Endothelial cell of umbilical vein (primary cell): ENCODE measurements at places on chromosomes 2 and 18. TPM values are rescaled to one million over a fixed set of nuclear protein-coding genes. Genes with fewer than 3 reads are reported as not detected.

The FHL2 gene
- 491 and 497 TPM in 2 replicates for polyA plus RNA-seq

The FRZB gene
- polyA plus RNA-seq = 0.03 and 0.04 TPM in 2 replicates

The SERPINB3 gene
- polyA plus RNA-seq = not detected in 2 replicates

The TSHZ1 gene
- polyA plus RNA-seq = 3.7 and 4.2 TPM in 2 replicates

The TAF4B gene
- 0.47 and 0.49 TPM in 2 replicates for polyA plus RNA-seq

The ODC1 gene
- polyA plus RNA-seq = 94.8 and 132 TPM in 2 replicates

DNA sequence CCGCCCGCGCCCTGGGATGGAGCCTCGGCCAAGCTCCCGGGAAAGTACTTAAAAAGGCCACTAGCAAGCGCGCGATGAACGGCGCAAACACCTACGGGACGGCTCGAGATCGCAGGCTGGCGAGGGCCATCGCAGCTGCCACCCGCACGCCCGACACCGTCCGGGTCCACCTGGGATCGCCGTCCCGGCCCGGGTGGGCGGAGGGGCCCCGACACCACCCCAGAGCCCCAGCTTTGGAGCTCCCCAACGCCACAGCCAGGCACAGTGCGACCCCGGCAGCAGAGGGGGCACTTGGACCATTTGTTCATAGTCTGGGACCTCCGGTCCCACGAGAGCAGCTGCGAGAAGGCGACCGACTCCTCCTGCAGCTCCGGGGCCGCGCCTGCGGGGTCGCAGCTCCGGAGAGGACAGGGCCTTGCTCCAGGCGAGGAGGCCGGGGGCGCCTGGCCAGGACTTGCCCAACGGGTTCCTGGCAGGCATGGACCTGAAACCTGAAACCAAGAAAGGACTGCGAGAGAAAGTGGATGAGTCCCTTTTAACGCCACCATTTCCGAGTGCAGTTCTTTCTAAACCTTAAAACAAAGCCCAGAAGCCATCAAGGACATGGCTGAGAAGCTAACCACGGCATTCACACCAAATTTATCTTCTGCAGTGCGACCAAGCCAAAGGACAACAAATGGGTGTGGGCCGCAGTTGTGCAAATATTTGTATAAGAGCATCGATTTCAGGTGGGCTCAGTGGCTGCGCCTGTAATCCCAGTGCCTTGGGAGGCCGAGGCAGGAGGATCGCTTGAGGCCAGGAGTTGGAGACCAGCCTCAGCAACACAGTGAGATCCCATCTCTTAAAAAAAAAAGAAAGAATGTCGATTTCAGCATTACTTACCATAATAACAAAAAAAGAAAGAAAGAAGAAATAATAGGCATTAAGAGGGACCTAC, 54.0 kb upstream of the IMP4 start:
- H3K4me1 ChIP-seq = no peaks in the 10 kb centered on the region
- no peaks in the 10 kb centered on the region for H3K27me3 ChIP-seq
- H3K36me3 ChIP-seq = no peaks in the 10 kb centered on the region

DNA sequence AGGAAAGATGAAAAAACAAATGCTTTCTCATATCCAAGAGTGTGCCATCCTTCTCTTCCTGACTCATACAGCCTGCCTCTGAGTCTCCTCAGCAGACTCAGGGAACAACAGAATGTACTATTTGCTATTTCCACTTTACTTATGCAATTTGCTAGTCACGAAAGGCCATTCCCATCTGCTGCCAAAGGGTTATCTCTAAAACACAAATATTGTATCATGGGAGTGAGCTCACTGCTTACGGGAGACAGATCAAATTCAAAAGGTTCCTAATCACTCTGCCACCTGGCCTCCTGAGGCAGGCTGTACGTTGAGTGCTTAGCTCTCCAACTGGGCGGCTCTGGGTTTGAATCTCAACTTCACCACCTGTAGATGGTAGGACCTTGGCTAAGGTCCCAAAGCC, 92.0 kb downstream of the GAREM1 start:
- no peak overlapping the region for H3K4me3 ChIP-seq
- DNase-seq = peak; percentile 7
- no peak overlapping the region for H3K27ac ChIP-seq
- H3K36me3 ChIP-seq = no peaks in the 10 kb centered on the region
- H3K27me3 ChIP-seq = no peaks in the 10 kb centered on the region
- peaks cover 17% of the 10 kb centered on the region for H3K4me1 ChIP-seq

GRCh38 chr2:69578198-69578540, 65.4 kb downstream of the AAK1 start:
- H3K4me3 ChIP-seq = no peak overlapping the region
- no peak overlapping the region for H3K27ac ChIP-seq
- H3K36me3 ChIP-seq = no peaks in the 10 kb centered on the region
- peaks cover 2% of the 10 kb centered on the region for H3K4me1 ChIP-seq

DNA sequence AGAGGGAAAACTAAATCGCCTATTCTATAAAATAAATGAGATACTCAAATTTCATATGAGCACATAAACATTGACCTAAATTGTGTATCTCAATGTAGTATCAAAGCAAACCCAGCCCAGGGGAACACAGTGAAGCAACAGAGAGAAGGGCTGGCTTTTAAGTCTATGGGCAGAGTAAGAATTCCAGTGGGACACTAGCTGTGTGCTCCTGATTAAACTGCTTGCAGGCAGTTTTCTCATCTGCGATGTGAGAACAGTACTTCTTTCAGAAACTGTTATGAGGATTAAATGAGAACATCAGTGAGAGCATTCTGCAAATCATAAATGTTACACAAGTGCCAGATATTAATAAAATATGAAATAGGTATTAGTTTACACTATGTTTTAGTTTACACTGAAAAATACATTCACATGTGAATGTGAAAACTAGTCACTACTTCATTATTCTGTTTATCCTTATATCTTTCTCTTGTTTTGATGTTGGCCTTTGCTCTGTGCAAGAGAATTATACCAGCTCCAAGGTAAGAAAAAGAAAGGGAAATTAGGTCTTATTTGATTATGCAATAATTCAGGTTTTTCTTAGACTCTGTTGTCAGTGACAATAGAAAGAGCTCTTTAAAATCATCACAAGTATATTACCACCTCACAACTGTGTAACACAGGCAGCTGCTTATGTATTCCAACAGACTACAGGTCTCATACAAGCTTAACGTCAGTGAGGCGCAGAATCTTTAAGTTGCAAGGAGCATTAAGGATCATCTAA, 47.5 kb downstream of the GAREM1 start:
- H3K4me3 ChIP-seq = no peak overlapping the region
- DNase-seq = no peak
- H3K4me1 ChIP-seq = peaks cover 10% of the 10 kb centered on the region

DNA sequence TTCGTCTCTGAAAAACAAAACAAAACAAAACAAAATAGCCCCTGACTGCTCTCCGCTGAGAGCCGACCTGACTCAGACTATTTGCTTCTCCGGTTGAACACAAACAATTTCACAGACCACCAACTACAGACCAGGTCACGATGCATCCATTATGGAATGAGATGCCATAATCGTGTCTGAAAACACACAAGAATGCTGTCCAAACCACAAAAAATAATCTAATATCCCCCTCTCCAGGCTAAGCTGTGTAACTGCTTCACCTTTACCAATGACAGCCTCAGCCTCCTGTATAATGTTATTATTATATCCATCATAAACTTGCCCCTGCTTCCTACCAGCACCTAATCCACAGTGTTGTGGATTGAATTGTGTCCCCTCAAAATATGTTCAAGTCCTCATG, 114.7 kb downstream of the DNAH6 start:
- no peaks in the 10 kb centered on the region for H3K36me3 ChIP-seq
- H3K4me3 ChIP-seq = no peak overlapping the region
- peak; percentile 30 for DNase-seq

DNA sequence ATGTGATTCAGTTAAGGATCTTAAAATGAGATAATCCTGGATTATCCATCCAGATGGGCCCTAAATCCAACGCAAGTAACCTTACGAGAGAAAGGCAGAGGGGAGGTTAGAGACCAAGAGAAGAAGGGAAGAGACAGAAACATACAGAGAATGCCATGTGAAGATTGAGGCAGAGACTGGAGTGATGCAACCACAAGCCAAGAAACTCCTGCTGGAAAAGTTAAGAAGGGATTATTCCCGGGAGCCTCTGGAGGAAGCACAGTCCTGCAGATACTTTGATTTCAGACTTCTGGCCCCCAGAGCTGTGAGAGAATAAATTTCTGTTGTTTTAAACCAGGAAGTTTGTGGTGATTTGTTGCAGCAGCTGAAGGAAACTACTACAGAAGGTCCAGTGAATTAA, 992.7 kb downstream of the BCL11A start:
- H3K4me3 ChIP-seq = no peak overlapping the region
- no peaks in the 10 kb centered on the region for H3K27me3 ChIP-seq
- H3K36me3 ChIP-seq = no peaks in the 10 kb centered on the region

DNA sequence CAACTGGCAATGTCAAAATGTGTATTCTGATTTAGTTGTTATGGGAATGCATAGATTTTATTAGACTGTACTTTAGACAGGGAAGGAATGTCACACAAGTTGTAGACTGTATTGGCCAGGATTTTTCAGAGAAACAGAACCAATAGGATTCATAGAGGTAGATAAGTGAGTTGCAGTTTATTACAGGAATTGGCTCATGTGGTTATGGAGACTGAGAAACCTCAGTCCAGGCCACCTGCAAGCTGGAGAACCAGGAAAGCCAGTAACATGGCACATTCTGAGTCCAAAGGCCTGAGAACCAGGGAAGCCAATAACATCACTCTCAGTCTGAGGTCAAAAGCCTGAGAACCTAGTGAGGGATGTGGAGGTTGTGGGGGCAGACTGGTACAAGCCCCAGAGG, 1.8 kb upstream of the GALNT5 start:
- H3K27ac ChIP-seq = no peak overlapping the region
- no peaks in the 10 kb centered on the region for H3K27me3 ChIP-seq
- H3K4me3 ChIP-seq = no peak overlapping the region
- H3K4me1 ChIP-seq = no peaks in the 10 kb centered on the region

DNA sequence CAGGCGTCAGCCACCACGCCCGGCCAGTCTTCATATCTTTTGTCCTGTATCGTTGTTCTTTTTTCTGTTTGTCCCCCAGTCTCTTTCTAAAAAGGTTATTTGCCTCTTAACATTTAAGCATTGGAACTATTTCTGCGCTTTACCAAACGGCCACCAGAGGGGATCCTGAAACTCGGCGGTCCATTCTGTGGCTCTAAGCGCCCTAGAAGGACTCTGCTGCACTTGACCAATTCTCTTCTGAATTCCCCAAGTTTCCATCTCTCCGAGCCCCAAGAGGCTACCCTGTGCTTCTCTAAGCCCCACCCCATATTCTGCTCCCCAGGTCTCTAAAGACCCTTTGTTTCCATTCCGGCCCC, 33.1 kb upstream of the REG3G start:
- H3K27me3 ChIP-seq = peaks cover 25% of the 10 kb centered on the region
- no peak overlapping the region for H3K27ac ChIP-seq
- DNase-seq = peak; percentile 7

- no peak overlapping the region for H3K4me3 ChIP-seq
- no peak overlapping the region for H3K27ac ChIP-seq
- H3K36me3 ChIP-seq = no peaks in the 10 kb centered on the region
- no peaks in the 10 kb centered on the region for H3K27me3 ChIP-seq
- H3K4me1 ChIP-seq = no peaks in the 10 kb centered on the region
These were observed 584.8 kb downstream of the TSN start for GRCh38 chr2:122340246-122340645.

DNA sequence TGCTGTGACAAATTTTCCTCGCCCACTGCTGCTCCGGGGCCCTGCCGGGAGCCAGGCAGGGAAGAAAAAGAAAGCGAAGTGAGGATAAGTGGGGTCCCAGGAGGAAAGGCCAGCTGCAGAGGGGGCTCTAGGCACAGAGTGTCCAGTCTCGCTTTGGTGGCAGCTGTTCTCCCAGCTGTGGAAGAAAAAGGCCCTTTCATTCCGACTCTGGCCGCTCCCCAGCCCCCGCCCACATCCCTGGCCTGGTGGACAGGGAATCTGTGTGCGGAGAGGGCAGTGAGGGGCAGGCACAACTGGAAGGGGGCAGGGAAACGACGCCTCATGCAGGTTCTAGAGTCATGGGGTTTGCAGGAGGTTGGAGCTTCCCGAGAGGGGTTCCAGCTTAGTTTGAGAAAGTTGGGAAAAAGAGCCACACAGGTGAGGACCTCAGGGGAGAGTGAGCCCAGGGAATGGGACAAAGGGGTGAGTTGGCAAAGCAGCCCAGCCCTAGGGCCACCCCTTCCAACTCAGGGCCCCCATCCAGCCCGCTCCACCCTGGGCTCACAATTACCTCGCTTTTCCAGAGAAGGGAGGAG, 1.8 kb downstream of the RTKN start:
- H3K27me3 ChIP-seq = peaks cover 17% of the 10 kb centered on the region
- DNase-seq = peak; percentile 44
- H3K27ac ChIP-seq = no peak overlapping the region
- H3K4me1 ChIP-seq = peaks cover 27% of the 10 kb centered on the region
- no peaks in the 10 kb centered on the region for H3K36me3 ChIP-seq
- H3K4me3 ChIP-seq = no peak overlapping the region

- H3K4me3 ChIP-seq = peak overlapping the region; percentile 69
- no peaks in the 10 kb centered on the region for H3K36me3 ChIP-seq
- no peak for DNase-seq
- H3K4me1 ChIP-seq = peaks cover 4% of the 10 kb centered on the region
These were observed 7.3 kb downstream of the IRS1 start for GRCh38 chr2:226792155-226792881.

- no peak overlapping the region for H3K4me3 ChIP-seq
- H3K36me3 ChIP-seq = no peaks in the 10 kb centered on the region
- H3K27me3 ChIP-seq = no peaks in the 10 kb centered on the region
- no peak for DNase-seq
These were observed 1242.0 kb upstream of the ACVR2A start for GRCh38 chr2:146602856-146603255.

GRCh38 chr18:36786686-36787085, 42.1 kb downstream of the TPGS2 start:
- no peaks in the 10 kb centered on the region for H3K4me1 ChIP-seq
- no peaks in the 10 kb centered on the region for H3K27me3 ChIP-seq
- peak; percentile 6 for DNase-seq
- no peak overlapping the region for H3K27ac ChIP-seq

GRCh38 chr2:239544918-239545465, 144.2 kb upstream of the HDAC4 start:
- H3K27ac ChIP-seq = no peak overlapping the region
- no peaks in the 10 kb centered on the region for H3K27me3 ChIP-seq
- no peak for DNase-seq
- H3K4me1 ChIP-seq = no peaks in the 10 kb centered on the region
- no peak overlapping the region for H3K4me3 ChIP-seq
